AG09309 (cell line): ENCODE measurements at places on chromosomes 2 and 18.

DNA sequence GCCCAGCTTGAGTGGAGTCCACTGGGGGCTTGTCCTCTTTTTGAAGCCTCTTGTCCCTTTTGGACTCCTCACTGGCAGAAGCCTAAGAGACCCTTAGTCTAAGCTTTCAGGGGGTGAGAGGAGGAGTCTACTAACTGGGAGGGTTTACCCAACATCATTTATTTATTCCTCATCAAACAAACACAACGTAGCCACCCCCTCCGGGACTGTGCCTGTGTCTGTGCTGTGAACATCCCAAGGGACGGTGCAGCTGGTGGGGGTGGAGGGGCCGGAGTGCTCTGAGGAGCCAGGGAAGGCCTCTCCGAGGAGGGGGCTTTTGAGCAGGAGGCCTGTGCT is 42.7 kb upstream of the TAF1B start:
- no peak for DNase-seq

GRCh38 chr2:128376241-128377041 is 57.8 kb upstream of the HS6ST1 start:
- DNase-seq = no peak

DNA sequence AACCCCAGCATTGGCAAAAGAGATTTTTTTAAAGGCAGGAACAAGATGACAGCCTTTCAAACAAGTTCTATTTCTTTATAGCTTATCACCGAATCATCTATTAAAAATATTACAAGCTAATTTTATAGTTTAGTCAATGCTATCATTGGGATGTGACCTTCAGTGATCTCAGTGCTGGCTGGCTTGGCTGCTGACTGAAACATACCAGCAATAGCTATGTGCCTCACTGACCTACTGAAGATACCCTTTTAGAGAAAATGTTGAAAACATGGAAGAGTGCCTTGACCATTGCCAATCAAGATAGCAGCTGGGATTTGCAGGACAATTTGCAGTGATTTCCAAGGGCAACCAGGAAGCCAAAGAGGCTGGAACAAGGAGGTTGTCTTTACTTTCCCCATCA is 44.0 kb downstream of the CSRNP3 start:
- no peak for DNase-seq

GRCh38 chr18:8744038-8744437 is 38.7 kb downstream of the MTCL1 start:
- DNase-seq = no peak

DNA sequence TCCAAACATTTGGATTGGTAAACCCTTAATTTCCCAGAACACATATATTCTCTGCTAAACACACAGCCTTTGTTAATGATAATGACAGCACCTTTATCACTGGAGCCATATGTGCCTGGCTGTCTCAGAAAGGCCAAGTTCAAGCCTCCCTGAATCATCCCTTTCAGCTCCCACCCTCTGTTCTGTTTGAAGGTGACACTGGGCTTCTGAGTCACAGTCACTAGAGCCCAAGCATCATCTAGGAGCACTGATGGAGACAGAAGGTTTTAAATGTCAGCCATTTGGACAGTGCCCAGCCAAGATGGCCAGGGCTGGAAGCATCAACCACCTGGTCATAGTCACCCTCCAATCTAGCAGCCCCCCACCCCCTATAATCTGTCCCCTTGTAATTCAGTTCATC is 80.6 kb downstream of the NRP2 start:
- DNase-seq = no peak

- no peak for DNase-seq
These were observed 46.3 kb upstream of the RALBP1 start for GRCh38 chr18:9428862-9429661.

GRCh38 chr2:120984046-120984445 is 248.4 kb downstream of the GLI2 start:
- DNase-seq = no peak

DNA sequence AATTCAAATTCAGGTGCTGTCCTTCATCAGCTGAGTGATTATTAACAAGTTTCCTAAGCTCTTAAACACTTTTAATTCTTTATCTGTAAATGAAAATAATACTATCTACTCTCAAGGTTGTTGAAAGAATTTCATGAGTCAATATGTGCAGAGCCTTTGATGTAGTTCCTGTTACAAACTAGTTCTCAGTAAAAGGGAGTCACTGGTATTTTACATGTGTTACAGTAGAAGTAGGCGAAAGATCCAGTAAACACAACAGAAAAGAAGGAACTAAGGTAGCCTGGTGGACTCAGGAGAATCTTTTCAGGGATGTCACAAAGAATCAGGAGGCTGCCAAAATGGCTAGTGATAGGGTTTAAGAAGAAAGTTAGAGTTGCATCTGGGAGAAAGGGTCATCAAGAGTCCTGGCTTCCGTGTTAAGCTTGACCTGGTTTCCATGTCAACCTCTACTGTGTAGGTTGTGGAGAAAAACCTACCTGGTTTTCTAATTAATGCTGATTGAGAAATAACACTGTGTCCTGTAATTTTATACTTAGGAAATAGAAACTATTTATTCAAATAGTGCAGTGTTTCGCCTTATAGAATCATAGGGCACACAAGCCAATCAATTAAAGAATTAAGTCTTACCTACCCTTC is 58.3 kb upstream of the TRIB2 start:
- DNase-seq = no peak

DNA sequence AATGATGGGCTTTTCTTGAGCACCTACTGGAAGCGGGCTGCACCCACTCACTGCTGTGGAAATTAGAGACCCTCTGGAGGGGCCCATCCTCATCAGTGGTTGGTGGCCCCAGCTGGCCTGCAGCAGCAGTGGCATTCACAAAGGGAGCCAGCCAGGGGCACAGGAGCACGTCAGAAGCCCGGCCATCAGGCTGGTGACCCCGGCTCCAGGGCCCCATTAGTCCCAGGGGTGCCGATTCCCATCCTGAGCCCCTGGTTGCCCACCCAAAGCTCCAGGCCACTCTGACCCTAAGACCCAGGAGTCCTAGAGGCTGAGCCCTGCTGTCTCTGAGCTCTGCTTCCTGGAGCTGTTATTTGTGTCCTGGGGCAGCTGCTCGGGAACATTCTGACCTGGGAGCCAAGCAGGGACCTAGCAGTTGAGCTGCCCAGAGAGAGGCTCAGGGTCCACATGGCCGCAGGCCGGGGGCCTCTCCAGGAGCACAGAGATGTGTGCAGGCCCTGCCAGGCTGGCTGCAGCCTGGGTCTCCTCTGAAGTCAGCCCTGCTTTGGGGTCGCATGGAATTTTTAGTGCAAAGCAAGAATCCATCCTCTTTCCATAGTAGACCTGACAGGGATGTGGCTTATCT is 207.2 kb downstream of the KLHL29 start:
- DNase-seq = no peak

- no peak for DNase-seq
These were observed 14.8 kb downstream of the KLHL29 start for GRCh38 chr2:23399674-23400261.

GRCh38 chr2:217399291-217399690 is 539.4 kb upstream of the TNP1 start:
- DNase-seq = no peak

DNA sequence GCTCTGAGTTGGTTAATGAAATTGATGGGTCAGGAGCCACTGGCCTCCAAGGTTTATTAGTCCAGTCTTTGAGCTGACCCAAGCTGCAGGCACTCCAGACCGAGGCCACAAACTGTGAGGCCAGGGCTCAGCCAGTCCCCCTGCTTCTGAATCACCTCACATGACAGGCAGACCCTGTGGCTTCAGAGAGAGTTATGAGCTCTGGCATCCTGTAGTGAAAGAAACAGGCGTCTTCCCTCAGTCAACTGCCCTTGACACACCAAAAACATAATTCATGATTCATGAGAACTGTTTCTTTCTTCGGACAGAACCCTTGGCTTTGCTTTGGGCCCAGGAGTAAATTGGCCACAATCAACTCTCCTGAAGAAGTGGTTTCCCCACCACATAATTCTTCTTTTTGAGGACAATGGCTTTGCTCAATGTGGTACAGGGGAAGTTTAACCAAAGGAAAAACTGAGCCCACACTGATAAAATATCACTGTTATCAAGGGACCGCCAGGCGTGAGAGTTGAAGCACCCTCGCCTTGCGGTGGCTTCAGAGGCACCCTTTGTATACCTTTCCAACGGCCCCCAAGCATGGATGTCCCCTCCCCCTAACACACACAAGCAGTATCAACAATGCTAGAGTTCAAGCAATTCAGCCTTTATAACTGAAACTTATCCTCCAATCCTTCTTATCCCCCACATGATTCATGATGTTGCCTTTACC is 226.9 kb downstream of the CYRIA start:
- no peak for DNase-seq

DNA sequence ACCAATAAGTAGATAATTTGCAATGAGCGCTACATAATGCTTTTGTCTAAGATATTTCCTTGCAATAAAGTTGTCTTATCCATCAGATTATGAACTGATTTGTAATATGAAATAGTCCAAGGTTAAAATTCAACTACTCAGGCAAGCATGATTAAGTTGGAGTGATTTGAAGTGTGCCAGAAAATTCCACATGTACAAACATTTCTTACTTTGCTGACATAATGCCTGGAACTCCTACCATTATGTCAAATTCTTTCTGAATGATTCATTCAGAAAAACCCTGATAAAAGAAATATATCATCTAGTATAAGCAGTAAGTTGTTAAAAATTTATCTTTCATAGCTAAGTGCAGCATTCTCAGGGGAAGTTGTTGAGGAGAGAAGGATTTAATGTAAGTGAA is 87.3 kb downstream of the CBLN2 start:
- DNase-seq = no peak

DNA sequence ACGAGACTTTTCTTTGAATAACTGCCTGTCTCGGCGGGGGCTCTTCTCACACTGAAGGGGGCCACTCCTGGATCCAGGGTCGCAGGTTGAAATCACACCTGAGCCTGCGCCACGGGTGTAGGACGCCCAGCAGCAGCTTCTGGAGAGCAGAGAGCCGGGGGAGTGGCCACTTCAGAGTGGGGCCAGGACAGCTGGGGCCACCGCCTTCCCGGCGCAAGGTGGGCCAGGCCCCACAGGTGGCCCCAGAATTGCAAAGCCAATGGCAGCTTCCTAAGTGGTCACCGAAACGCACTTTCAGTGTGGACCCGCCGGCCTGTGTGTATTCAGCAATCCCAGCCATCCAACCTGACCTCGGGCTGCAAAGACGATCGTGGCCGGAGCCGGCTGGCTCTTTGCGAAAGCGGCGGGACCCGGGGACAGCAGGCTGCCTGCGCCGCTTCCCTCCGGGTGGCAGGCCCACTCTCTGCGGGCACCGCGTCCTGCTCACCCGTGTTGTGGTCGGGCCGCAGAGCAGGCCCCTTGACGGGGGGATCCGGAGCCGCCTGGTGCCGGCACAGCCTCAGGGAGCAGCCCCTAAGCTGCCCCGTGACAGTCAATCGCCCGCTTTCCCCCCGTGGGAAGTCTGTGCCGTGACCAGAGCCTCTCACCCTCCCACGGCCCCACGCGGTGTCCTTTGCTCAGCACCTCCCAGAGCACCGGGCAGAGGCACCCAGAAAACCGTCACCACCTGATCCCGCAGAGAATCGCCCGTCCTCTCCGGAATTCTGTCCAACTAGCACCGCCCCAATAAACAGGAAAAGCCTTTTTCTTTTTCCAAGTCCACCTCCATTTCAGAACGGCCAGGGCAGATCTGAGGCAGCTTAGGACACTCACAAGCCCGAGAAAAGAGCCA is 144.7 kb downstream of the ZNF516 start:
- no peak for DNase-seq

- DNase-seq = no peak
These were observed 20.9 kb downstream of the NAPG start for GRCh38 chr18:10546557-10547300.

- no peak for DNase-seq
These were observed 182.7 kb upstream of the GLI2 start for GRCh38 chr2:120552800-120553481.

- no peak for DNase-seq
These were observed 546 bp downstream of the CHPF start for GRCh38 chr2:219542931-219543595.

DNA sequence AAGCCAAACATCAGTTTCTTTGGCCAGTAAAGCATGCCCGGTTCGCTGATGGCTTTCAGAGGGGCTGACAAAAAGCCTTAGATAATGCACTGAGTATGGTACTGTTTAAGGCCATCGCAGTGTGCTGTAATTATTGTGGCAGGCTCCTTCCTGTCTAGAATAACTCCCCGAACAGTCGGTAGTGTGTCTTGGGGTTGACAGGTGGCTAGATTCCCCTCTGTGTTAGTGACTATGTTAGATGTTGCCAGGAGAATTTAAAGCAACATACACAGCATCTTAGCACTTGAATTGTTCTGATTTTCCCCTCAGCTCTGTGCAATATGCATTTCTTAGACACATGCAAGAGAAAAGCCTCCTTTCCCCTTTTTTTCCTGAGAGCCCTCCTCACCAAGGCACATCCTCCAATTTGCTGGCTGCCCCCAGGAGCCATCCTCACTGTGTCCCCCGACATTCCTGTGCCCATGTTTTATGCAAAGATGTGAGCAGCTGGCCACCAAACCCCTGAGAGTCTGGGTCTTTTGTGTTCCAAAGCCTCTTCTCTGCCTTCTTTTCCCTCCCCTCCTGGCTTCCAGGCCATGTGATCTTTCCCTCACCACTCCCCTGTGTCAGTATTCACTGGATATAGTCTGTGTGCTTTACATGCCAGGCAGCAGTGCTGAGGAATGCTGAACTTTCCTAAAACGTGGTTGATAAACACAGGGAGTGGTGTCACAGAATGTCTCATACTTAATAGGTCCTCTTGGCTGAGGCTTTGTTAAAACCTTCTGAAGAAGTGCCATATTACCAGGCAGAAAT is 331.5 kb downstream of the HRH4 start:
- DNase-seq = no peak

- no peak for DNase-seq
These were observed 327.1 kb upstream of the CDH19 start for GRCh38 chr18:66931010-66931409.

- no peak for DNase-seq
These were observed 1438.0 kb upstream of the ZEB2 start for GRCh38 chr2:145957929-145958328.

DNA sequence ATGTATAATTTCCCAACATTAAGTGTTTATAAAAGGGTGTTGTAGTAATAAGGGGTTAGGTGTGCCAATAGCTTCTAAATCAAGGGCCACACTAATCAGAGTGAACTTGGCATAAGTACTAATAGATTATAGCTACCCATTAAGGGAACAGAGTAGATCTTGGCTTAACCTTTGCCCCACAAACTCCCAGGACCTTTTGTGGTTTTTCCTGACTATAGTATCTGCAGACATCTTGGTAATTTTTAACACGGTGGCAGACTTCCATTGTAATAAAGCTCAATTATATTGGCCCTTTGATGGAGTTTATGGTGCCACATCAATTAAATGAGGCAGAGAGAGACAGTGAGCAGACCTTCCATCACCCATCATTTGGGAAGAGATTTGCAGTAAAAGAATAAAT is 358.5 kb upstream of the HNRNPA3 start:
- no peak for DNase-seq
